ENCODE measurements at places on chromosomes 1 and 21.

GRCh38 chr1:157748262-157748817, 28.6 kb downstream of the FCRL2 start:
- no peak for DNase-seq

GRCh38 chr1:96472471-96472870, 249.1 kb upstream of the PTBP2 start:
- no peak for DNase-seq

- DNase-seq, result no peak
These were observed 132.1 kb upstream of the EDN2 start for GRCh38 chr1:41616563-41616962.

DNA sequence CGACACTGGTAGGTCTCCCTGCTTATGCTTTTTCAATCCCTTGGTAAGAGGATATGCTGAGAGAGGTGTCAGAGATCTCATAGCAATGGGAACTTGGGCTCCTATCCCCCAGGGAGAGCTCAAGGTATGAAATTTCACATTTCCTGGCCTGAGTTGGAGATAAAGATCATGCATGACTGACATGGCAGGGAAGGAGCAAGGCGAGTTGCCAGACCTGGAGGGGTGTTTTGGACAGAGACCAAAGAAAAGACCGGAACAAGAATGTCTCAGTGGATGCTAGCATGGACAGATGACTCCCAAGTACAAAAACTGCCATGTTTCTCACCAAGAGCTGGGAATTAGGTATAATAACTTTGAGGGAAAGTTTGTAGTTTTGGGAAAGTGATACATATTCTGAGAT, 334.1 kb upstream of the B3GALT2 start:
- no peak for DNase-seq

- no peak for DNase-seq
These were observed 100.7 kb downstream of the FAM78B start for GRCh38 chr1:166066107-166066506.

GRCh38 chr1:180156631-180157091, 2.0 kb downstream of the QSOX1 start:
- DNase-seq, result no peak

GRCh38 chr1:150931773-150932172, 5.6 kb downstream of the SETDB1 start:
- no peak for DNase-seq

DNA sequence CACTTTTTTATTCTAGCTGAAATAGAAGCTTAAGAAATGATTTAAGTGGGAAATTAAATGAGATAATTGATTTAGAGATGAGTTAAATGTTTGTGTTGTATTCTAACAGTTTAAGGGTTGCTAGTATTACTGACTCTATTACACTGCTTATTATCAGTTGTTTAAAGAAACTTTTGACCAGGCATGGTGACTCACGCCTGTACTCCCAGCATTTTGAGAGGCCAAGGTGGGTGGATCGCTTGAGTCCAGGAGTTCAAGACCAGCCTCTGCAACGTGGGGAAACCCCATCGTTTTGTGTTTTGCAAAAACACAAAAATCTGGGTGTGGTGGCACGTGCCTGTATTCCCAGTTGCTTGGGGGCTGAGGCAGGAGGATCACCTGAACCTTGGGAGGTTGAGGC, 14.2 kb downstream of the CLIC4 start:
- DNase-seq, result no peak

- DNase-seq, result no peak
These were observed 18.6 kb upstream of the COL18A1 start for GRCh38 chr21:45386336-45386727.

- no peak for DNase-seq
These were observed 32.4 kb upstream of the PRDX6 start for GRCh38 chr1:173444757-173445156.
